Fibroblast of skin of right quadriceps (primary cell): ENCODE measurements at places on chromosomes 12 and 14.

DNA sequence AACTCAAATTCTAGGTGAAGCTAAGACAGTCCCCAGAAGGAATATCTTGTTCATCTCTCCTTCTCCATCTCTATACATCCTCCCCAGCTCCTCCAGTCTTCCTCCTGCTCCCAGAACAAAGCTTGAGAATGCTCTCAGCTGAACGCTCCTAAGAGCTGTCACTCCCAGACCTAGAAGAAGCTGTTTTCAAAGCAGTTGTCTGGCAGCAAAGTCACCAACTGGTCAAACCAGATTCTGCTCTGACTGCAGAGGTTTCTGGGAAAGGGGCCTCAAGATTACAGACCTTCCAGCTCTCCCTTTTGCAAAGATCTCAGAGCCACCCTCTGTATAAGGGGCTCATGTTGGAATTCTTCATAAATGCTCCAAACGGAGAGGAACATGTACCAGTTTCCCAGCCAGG lies 9.6 kb upstream of the HSPB8 start:
- DNase-seq, result no peak

GRCh38 chr14:30849983-30850382 lies 24.4 kb upstream of the COCH start:
- DNase-seq, result no peak

DNA sequence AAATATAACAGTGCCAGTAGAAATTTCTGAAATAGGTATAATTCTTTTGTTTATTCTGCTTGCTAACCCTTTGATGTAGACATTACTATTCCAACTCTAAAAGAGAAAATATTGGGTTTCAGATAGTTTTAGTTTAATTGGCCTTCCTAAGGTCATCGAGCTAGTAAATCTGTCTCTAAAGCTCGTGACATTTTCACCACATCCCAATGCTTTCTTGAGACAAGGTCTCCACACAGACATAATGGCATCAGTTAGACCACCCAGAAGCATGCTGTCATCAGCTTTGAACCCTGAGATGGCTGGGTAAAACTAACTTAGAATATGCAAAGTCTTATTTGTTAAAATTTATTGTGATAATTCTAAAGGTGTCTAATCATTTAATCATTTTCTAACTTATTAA lies 52.0 kb downstream of the PIK3C2G start:
- no peak for DNase-seq

DNA sequence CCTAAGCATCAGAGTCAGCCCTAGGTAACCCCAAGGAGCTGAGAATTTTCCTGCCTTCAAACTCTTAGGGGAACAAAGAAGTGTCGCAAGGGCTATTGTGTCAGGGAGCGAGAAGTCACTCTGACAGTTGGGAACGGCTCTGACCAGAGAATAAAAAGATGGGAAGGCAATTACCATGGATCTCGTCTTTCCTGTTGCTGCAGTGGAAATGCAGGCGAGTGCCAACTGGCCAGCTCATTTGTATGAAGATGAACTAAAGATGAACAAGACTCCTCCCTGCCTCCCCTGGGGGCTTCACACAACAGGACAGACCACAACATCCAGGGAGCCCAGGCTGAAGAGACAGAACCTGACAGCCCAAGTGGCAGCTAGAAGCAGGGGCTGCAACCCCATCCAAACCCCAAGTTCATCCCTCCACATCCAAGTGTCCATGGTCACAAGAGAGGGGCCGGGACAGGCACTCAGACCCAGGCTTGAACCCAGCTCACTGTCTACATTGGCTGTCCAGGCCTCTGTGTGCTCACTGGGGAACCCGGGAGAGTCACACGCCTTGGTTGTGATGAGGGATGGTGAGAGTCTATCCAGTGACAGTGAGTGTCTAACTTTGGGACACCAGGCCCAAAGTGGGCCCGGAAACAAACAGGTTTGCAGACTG lies 322.4 kb downstream of the BCL11B start:
- no peak for DNase-seq

GRCh38 chr14:61107869-61108493 lies 126.9 kb downstream of the SLC38A6 start:
- no peak for DNase-seq

GRCh38 chr12:225012-225411 lies 11.1 kb upstream of the SLC6A12 start:
- DNase-seq, result no peak

DNA sequence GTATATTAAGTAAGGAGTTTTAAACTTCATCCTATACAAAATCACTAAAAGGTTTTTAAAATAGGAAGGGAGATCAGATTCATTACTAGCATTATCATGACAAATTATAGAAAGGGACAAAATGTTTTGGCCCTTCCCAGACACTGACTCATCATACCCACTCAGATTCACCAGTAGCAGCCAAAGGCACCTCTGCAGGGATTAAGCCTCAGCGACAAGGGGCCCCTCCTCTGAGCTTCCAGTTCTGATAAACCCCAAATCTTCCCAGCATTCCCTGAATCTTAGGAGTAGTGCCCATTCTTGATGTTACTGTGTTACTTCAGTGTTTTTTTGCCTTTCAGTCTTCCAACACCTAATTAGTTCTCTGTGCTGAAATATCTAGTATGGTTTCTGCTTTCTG lies 14.5 kb downstream of the KRAS start:
- peak; percentile 7 for DNase-seq
